ENCODE measurements at places on chromosomes 6 and 20.

DNA sequence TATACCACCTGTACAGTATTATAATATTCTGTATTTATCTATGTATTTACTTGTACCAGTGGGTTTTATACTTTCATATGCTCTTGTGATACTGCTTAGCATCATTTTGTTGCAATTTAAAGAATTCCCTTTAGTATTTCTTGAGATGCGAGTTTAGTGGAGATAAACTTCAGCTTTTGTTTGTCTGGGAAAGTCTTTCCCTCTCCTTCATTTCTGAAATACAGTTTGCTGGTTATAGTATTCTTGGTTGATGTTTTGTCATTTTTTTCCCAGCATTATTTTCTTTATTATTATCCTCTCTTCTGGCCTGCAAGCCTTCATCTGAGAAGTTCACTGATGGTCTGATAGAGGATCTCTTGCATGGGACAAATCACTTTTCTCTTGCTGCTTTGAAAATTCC lies 136.6 kb upstream of the MCHR2 start:
- DNase-seq, result no peak

GRCh38 chr6:166201878-166202277 lies 34.2 kb upstream of the TBXT start:
- DNase-seq, result no peak

DNA sequence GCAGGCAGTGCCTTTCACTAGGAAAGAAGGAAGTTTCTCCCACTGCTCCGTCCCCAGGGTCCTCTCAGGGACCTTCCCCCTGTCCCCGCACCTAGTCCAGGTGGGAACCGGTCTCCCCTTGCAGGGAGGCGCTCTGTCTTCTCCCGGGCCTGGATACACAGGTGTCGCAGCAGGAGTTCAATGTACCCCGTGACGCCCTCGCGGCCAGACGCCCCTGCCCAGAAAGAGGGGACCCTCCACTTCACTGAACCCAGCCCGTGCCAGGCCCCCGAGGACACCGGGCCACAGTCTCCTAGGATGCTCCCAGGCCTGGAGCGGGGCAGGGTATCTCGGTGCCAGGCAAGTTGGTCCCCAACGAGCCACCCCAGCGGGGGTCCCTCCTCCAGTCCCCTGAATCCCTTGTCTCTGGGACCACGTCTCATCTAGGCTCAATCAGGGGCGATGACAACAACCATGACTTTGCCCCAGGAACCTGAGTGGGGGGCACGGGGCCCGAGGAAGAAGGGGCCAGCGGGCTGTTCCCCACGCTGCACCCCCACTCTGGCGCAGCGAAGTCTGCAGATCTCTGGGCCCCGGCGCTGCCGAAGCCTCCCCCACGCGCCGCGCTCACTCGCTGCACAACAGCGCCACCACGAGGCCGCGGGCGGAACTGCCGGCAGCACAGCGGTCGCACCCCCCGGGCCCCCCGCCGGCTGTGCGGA lies 103.0 kb downstream of the EDN3 start:
- peak; percentile 54 for DNase-seq

DNA sequence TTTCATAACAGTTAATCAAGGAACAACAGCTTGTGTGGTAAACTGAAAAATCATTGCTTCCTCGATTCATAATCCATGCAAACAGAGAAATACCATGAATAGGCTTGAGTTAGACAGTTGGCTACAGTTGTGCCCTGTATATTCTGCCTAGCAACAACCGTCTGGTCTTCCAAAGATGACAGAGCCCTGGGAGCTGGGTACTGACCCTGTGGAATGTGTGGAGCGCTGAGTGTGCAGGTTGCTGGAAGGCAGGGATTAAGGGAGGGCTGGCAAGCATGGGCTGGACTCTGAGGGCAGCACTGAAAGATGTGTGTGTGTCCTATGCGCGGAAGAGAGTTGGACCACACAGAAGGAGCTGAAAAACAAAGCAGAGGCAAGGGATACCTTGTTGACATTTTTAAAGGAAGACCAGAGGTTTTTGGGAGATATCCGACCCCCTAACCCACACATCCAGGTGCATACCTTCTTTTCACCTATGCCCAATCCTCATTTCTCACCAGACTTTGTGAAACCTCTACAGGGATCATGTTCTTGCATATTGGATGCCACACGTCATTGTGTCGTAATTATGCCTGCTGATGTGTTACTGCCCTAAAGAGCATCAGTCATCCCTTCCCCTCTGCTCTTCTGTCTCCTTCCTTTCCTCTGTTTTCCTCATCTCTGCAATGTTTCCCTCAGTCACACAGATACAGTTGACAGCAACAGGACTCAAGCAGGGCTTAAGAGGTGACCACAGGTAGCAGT lies 58.2 kb upstream of the VGLL2 start:
- DNase-seq, result no peak

GRCh38 chr6:20589266-20589665 lies 55.0 kb downstream of the CDKAL1 start:
- DNase-seq, result no peak

All from COR-L47 (cell line).